ENCODE measurements at places on chromosomes 13 and 19. TPM values are rescaled to one million over a fixed set of nuclear protein-coding genes. Genes with fewer than 3 reads are reported as not detected.

DNA sequence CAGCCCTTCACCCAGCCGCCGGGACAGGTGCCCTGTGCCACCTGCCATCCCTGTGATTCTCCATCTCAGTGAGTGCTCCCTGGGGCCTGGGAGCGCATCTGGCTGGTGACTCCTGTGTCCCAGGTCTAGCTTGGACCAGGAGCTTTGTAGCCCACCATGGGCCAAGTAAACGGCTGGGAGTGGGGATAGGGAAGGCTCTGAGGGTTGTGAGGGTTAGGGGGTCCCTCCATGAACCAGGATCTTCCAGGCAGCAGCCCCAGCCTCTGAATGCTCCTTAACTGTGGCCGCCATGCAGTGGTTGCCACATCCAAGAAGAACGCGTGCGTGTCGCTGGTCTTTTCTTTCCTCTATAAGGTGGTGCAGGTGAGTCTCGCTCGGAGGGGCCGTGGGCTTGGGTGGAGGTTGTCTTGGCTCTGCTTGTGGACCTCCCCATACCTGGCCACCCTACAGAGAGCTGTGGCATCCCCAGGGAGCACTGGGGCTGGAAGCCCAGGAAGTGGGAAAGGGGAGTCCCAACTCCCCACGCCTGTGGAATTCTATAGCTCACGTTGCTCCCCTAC is 8.4 kb downstream of the AP1M1 start:
- DNase-seq: no peak
- peaks cover 42% of the 10 kb centered on the region for H3K4me1 ChIP-seq
- peak overlapping the region; percentile 59 for H3K27ac ChIP-seq
- no peaks in the 10 kb centered on the region for H3K27me3 ChIP-seq
- H3K36me3 ChIP-seq: peaks cover 58% of the 10 kb centered on the region

Gene LYL1
- total RNA-seq: 2.4 TPM

Gene CAMSAP3
- 0.67 TPM for total RNA-seq

GRCh38 chr13:99310382-99311031 is 3.3 kb upstream of the GPR183 start:
- H3K4me1 ChIP-seq: peaks cover 87% of the 10 kb centered on the region
- peak overlapping the region; percentile 88 for H3K27ac ChIP-seq
- no peak for DNase-seq
- H3K27me3 ChIP-seq: no peaks in the 10 kb centered on the region
- peaks cover 26% of the 10 kb centered on the region for H3K36me3 ChIP-seq
- H3K4me3 ChIP-seq: peak overlapping the region; percentile 55
